ENCODE measurements at places on chromosomes 7 and 10.

DNA sequence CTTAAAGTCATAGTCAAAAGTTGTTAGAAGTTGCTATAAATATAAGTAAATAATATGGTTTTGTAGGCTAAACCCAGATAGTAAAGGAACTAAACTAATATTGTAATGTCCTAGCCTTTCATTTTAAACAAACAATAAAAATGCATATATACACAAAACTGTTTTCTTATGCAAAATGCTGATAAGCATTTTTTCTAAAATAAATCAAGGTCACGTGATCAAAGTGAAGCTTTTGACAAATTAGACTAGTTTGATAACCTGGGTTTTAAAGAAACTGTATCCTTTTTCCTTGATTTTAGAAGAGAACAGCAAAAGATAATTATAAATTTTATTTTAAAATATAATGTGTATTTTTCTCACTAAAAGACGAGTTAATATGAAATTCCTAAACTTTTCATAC is 313.3 kb downstream of the PCDH15 start:
- no peak for DNase-seq

DNA sequence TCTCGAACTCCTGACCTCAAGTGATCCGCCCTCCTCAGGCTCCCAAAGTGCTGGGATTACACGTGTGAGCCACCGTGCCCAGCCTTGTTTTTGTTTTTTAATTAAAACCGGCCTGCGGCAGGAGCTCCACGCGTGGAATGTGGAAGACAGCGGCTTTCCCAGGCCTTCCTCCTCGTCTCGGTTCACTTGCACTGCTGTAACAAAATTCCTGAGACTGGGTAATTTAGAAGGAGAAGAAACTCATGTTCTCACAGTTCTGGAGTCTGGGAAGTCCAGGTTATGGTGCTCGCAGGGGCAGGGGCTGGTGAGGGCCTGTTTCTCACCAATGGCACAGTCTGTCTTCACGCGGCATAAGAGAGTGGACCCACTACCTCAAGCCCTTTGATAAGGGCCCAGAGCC is 14.4 kb upstream of the CRYGN start:
- DNase-seq: no peak

- DNase-seq: no peak
These were observed 9.0 kb upstream of the FKBP9 start for GRCh38 chr7:32948202-32948601.

DNA sequence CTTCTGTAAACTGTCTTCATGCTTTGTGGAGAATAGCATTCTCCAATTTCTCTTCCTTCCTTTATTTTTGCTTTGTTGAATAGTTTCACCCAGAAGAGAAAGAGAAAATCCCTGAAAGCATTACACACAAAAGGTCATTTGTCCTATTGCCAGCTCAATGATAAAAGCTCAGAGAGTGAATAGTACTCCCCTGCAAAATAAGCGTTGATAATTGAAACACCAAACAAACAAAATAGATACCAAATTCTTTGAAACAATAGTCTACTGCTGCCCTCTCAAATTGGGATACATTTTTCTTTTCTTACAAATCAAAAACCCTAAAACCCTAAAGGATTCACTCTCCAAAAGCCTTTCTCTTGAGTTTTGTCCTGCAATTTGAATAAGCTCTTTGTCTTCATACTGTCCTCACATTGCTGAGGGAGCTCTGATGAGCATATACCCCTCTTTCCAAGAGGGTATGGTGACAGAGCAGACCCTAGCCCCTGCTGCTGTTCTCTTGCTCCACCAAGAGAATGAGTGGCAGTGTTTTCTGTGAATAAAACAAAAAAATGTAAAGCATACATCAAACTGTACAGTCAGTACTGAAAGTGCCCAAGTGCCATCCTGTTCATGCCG is 134.4 kb downstream of the CSTF2T start:
- DNase-seq: no peak

DNA sequence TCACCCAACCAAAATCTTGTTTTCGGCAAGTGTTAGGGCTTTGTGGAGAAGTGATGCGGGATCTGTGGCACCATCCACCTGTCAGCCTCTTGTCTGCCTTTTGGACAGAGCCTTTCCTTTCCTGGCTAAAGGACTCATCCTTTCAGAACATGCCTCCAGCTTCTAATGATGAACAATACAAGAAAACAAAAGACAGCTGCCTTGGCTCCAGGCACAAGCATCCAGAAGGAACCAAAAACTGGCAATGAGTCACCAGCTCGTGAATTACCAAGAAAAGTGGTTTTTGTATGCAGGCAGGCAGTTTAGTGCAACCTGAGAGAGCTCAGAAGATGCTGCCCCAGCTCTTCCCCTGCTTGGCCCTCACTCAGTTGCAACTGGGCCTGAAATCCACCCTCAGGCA is 84.6 kb upstream of the NAMPT start:
- DNase-seq: no peak

DNA sequence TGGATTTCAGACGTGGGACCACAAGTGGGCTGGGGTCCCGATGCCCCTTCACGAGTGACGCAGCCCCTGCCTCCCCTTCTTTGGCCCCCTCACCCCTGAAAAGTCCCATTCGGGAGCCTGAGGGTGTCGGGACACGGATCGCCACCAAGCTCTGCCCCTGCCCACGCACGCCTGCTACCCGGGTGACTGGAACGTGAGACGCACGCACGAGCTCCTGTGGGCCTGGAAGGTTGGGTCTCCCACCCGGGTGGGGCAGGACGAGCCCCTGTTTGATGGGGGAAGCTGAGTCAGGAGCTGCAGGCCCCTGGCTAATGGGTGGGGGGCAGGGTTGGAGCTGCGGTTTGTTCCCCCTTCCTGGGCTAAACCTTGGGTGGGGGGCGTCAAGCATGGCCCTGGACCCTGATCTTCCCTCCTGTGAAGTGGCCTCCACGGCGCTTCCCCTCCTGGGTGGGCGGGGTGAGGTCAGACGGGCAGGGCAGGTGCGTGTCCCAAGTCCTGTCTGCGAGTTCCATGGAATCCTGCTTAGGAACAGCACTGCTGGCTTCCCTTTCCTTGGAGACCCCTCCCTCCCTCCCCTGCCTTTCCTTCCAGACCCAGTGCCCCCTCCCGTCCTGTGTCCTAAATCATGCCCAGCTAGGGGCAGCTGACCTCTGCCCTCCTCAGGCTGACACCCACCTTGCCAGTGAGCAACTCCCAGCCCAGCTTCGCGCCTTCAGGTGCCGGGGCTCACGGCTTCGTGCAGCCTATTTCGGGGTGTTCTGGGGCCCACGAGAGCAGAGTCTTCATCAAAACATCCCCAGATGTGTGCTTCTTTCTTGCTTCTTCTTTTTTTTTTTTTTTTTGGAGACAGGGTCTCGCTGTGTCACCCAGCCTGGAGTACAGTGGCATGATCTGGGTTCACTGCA is 5.3 kb upstream of the TMEM184A start:
- DNase-seq: no peak

DNA sequence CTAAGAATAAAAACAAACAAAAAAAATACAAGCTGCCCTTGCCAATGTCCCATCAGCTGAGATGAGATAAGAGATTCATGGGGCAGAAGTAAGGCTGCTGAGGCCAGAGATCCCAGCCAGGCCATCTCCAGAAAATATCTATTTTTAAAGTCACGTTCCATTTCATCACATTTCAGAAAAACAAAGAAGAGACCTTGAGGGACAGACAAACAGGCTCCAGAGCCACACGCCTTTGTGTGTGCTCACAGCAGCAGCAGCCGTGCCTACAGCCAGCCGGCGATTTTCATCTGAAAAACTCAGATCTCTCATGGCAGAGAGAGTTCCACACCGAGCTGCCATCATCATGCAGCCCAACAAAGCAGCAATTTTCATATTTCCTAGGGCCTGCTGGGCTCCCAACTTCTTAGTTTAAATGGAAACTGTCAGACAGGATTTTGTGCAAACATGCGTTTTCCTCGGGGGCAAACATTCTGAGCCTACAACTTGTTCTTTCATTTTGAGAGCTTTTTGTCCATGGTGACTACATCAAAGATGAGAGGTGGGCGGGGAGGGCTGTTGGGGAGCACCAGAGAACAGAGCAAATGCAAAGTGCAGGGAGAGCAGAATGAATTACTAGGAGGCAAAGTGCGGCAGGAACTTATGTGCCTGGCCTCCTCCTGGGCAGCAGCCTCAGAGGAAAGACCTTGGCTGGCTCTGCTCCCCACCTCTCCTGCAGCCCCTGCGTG is 38.8 kb downstream of the DLG5 start:
- DNase-seq: no peak

- DNase-seq: no peak
These were observed 3.4 kb downstream of the TCF7L2 start for GRCh38 chr10:112953174-112954159.

GRCh38 chr7:75945297-75946168 is 30.6 kb downstream of the POR start:
- DNase-seq: no peak

DNA sequence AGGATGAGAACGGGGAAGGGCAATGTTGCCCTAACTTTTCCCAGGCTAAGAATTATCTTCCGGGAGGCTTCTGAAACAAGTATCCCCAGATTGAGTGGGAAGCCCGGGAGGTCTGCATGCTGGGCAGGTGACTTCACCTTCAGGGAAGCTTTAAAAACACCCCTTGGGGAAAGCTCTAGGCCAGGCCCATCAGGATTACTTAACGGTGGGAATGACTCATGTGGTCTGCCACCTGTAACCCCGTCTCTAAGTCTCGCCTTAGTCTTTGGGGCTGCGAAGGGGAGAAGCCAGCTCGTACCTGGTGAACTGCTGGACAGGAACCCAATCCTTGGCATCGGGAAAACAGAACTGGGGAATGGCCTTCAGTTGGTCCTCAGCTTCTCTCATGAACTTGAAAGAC is 80.1 kb upstream of the MKRN1 start:
- no peak for DNase-seq

All from activated naive CD4-positive, alpha-beta T cell (primary cell).